ENCODE measurements at places on chromosomes 1 and 21.

- DNase-seq, result no peak
Measured at GRCh38 chr1:9628541-9629444, 22.7 kb upstream of the PIK3CD start.

DNA sequence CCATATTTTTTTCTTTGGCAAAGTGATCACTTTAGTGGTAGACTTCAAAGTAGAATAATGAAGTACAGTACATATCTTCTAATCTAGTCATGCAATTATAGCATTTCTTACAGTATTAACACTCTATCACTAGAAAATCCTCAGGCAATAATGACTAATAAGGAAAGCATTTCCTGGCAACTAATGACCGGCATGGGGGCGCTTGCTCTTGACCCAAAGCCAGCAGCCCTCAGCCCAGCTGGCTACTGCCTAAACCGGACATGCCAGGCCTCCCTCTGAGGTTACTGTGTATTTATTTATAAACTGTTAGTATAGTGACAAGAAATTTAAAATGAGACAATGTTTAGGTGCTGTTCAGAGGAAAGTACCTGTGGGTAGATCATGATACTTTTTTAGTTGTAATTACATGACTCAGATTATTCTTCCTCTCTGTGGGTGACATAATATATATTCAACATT, 633.8 kb downstream of the PTPRC start:
- peak; percentile 97 for DNase-seq

- DNase-seq, result no peak
Measured at GRCh38 chr1:88883156-88883555, 8.2 kb downstream of the GTF2B start.

DNA sequence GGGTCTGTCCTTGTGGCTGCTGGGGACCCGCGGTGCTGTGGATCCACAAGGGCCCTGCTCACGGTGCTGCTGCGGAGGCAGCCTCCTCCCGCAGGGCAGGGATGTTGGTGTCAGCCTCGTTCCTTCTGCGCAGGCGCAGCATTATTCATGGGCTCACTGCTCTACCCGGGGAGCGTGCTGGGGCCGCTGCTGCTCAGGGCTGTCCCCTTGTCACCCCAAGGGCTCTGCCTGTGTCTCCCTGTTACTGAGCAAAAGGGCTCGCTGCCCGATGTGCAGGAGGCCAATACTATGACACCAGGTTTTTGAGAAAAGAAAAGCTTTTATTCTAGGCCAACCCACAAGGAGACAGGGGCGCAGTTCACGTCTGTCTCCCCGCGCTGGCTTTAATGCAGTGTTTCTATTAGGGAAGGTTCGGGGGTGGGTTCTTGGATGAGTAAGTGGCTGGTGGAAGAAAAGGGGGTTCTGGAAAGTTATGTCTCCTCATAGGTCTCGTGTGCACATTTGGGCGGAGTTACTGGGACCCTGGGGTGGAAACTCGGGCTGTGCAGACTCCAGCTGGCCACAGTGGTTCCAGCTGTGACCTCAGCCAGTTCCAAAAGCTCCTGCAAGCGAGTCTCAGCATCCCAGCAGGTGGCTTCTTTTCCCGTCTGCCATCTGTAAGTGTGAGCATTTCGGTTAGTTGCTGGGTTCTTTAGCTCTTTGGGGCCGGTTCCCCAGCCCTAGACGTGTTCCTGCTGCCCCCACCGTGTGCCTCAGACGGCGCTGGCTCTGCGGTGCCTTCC, 40.8 kb upstream of the LRRC3 start:
- DNase-seq, result no peak

- peak; percentile 95 for DNase-seq
Measured at GRCh38 chr1:214102907-214103306, 115.1 kb downstream of the PROX1 start.

GRCh38 chr1:200099040-200099439, 71.5 kb downstream of the NR5A2 start:
- DNase-seq, result no peak

- DNase-seq, result no peak
Measured at GRCh38 chr1:171868217-171868803, 27.0 kb downstream of the DNM3 start.

DNA sequence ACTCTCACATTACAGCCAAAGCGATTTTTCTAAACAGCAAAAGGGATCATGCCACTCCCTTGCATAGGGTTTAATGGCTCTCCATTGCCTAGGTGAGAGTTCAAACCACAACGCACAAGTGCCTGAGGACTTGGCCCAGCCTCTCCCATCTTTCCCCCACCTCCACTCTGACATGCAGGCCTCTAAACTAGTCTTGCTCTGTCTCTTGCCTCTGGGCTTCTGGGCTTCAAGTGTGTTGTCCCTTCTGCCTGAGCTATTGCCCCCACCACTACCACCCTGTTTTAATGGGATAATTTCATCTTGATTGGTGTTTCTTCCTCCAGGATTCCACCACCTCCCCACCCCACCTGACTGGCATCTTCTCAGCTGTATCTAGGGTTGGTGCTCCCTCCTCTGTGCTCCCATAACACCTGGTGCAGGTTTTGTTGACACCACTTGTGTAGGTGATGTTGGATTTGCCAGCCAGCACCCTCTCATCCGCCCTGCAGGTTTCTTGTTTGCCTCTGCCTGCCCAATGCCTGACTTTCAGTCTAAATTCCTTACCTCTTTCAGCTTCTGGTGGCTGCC, 2.7 kb upstream of the ZBTB21 start:
- DNase-seq, result no peak

- DNase-seq, result no peak
Measured at GRCh38 chr1:61289232-61290098, 207.1 kb downstream of the NFIA start.

GRCh38 chr1:20949871-20950590, 162.9 kb upstream of the HP1BP3 start:
- DNase-seq, result no peak

DNA sequence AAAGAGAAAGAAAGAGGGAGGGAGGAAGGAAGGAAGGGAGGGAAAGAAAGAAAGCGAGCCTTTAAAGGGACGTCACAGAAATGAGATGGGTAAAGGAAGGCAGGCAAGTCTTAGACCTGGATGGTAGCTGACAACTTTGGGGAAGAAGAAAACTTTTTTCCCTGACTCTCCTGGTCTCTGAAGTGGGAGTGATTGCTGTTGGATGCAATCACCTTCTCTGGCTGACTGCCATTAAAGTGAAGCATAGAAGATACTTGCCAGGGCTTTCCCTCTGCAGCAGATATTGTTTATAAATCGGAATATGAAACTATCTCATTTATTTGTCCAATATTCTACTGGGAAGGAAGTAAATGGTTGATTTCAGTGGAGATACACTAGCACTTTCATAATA, 27.0 kb downstream of the VCAM1 start:
- DNase-seq, result no peak
